Large intestine (tissue), 12 donors: ENCODE measurements at places on chromosomes 11 and 22.

GRCh38 chr22:24807284-24807950, 1.4 kb downstream of the SGSM1 start:
- DNase-seq, result peak; percentile 40

GRCh38 chr11:36467012-36467411, 43.1 kb downstream of the TRAF6 start:
- DNase-seq, result no peak

DNA sequence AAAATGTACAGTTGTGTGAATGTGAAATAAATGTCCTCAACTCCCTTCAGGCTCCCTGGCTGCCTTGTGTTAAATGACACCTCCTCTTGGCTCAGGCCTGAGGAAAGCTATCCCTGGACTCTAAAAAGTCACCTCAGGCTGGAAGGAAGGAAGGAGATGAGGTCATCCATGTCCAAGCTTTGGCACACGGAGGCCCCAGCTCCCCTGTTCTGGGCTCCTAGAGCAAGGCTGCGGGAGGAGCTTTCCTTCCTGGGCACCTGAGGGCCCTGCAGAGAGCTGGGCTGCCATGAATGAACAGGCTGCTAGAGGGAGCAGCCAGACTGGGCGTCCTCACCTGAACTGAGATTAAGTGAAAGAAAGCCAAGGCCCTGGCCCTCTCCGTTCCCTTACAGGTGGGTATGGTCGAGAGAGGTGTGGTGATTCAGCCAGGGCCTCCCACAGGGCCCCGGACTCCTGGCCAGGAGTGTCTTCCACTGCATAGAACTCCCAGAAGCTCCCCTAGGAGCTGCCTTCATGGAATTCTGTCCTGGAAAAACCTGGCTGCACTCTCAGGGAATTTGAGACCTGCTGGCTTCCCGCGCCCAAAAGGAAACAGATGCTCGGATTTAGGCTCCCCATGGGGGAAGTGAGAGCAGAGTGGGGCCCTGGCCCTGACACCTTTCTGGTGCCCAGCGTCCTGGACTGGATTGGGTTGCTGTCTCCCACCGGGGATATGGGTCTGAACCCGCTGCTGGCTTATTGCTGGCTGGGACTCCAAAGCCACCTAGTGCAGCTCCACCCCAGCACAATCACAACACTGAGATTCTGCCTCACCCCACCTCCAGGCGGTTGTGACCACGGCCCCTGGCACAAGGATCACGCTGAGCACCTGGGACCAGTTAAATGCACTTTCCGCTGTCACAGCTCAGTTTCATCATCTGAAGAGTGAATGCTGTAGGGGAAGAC, 22.2 kb downstream of the MYBPC3 start:
- peak; percentile 31 for DNase-seq

GRCh38 chr11:47383071-47383470, 4.7 kb upstream of the SPI1 start:
- DNase-seq, result no peak

- no peak for DNase-seq
These were observed 459.3 kb downstream of the BRD1 start for GRCh38 chr22:49368221-49368975.

GRCh38 chr11:43427971-43428370, 69.3 kb downstream of the TTC17 start:
- no peak for DNase-seq

GRCh38 chr11:59088162-59088561, 2.1 kb downstream of the GLYATL1B start:
- no peak for DNase-seq

GRCh38 chr22:20788627-20789344, 14.9 kb downstream of the SERPIND1 start:
- no peak for DNase-seq

- no peak for DNase-seq
These were observed 4.9 kb downstream of the TSKU start for GRCh38 chr11:76787911-76788596.

DNA sequence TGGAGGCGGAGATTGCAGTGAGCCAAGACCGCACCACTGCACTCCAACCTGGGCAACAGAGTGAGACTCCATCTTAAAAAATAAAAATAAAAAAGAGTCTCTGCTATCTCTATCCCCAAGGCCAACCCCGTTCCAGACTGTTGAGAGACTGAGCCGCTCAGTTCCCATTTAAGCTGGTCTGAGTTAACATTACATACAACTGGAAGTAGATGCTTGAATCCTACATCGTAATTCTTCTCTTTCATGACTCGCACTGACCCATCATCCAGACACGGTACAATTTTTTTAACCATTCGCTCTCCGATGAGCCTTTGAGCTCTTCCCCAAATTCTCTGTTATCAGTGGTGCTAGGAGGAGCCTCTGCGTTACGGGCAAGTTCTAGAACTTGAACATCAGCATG, 4.9 kb upstream of the CYTH4 start:
- DNase-seq, result no peak

DNA sequence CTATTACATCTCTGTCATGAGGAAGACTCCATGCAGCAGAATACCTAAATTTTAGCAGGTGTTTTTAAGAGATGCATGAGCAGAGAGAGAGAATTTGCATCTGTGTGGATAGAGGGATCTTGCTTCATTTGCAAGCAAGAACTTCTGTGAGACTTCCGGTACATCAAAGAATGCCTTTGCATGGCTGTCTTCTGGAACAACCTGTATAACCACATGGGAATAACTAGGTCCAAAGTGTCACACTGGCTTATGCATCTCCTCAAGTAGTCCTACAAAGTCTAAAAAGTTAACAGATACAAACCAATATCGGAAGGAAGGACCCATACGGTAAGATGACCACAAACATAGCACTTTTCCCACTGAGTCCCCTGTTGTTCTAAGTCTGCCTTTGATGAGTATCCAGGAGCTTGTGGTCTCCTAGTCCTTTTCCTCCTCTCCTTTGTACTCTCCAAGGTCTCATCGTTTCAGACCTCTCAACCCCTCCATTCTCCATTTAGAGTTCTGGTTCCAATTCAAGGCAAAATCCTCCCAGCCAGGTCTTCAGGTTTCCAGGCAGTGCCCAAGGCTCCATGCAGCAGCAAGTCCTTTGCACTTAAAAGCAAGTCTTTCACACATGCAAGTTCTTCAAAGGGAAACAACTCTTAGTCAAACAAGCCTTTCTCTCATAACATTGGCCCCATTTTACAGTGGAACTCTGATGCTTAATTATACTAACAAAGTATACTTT, 581.7 kb upstream of the ARHGAP42 start:
- no peak for DNase-seq

- no peak for DNase-seq
These were observed 3.6 kb upstream of the SLC15A3 start for GRCh38 chr11:60955571-60955970.

GRCh38 chr11:44178381-44178780, 82.9 kb downstream of the EXT2 start:
- no peak for DNase-seq

DNA sequence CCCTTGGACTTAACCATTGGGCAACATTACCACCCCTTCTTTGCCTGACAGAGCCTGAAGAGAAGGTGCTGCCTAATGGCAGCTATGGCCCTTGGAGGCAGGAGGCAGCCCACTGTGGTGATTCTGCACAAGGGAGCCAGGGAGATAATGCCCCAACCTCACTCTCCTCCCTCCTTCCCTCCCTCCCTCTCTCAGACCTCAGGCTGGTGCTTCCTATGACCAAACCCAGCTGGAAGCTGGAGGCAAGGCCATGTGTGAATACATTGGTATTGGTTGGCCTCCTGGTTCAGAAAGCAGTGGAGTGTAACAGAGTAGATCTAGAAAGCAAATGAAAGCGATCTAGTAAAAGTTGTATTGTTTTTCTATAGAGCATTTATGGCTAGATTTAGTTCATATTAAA, 233.1 kb downstream of the CSNK2A3 start:
- DNase-seq, result no peak

- DNase-seq, result peak; percentile 54
These were observed 14.7 kb downstream of the GGA1 start for GRCh38 chr22:37623075-37624016.

DNA sequence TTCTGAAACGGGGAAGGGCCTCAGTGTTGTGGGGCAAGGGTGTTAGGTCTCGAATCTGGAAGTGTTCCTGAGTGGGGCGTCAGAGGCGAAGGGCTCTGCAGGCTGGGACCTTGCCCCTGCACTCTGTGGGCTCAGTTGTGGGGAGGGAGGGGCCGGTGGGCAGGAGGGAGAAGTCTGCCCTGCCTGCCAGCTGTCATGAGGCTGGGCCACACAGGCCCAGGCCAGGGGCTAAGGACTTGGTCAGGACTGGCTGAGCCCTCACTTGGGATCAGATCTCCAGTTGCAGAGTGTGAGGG, at the start of gene CRACR2B:
TSS of gene CRACR2B (plus strand) at position 23 of the 296 bp plus-strand sequence. CDS start 689 bp downstream, outside the sequence.
- peak; percentile 92 for DNase-seq

GRCh38 chr11:111344032-111344431, 35.0 kb downstream of the POU2AF1 start:
- no peak for DNase-seq

DNA sequence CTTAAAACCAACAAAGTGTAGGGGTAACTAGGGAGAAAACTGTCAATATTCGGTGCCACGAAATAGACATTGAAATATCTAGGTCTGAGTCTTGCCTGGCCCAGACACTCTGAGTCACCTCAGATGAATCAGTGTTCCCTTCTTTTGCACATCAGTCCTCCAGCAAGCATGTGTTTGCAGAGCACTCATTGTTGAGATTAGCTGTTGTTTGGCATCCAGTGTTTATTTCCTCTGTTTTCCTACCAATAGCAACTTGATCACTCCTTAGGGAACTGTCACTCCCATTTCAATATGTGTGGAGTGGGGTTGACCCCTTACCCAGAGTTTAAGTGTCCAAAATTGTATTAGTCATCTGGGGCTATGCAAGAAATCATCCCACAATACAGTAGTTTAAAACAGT, 4.7 kb upstream of the ASCC2 start:
- DNase-seq, result no peak

DNA sequence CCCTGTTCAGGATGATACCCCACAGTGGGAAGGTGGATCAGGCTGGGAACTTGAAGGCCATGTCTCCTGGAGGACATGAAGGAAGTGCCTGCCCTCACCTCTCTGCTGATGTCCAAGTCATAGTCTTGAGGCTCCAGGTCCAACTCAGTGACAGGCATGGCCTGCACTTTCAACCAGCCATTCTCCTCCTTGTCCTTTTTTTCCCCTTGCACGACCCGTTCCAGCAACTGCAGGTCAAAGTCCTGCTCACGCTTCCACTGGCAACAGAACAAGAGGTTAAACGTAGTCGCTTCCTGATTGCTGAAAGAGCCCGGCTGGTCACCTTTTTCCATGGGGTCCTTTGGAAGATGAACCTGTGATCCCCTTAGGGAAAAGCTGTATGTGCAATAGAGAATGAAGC, 47.7 kb downstream of the C11orf58 start:
- peak; percentile 84 for DNase-seq

DNA sequence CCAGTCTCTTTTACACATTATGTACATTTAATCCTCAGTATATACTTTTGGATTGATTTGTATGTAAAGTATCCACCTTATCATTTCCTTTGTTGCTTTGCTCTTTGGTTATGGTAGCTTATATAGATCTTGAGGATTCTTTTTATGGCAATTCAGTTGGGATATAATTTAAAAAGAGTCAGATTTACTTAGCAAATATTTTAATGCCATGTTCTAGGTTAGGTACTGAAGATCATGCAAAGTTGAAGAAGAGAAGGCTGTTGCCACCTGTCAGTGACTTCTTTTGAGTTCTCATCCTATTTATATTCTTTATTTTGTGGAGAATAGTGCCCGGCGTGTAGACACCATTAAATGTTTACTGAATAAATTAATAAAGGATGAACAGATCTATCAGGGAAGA, 279.7 kb downstream of the TMEM135 start:
- DNase-seq, result no peak

- no peak for DNase-seq
These were observed 14.9 kb downstream of the SLC25A18 start for GRCh38 chr22:17578136-17578754.

DNA sequence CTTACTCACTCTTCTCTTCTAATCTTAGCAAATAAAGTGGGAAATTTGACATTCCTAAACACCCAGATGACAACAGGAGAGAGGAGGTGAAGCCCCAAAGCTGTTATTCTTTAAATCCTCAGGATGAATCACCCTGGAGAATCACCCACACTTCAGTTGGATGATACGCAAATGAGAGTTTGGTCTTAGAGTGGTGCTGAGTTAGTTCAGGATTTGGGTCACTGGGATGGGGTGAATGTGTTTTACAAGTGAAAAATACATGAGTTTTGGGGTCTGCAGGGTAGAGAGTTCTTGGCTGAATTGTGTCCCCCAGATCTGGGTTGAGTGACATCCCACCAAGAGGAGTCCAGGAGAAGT, 117.2 kb downstream of the GGTLC2 start:
- DNase-seq, result no peak

DNA sequence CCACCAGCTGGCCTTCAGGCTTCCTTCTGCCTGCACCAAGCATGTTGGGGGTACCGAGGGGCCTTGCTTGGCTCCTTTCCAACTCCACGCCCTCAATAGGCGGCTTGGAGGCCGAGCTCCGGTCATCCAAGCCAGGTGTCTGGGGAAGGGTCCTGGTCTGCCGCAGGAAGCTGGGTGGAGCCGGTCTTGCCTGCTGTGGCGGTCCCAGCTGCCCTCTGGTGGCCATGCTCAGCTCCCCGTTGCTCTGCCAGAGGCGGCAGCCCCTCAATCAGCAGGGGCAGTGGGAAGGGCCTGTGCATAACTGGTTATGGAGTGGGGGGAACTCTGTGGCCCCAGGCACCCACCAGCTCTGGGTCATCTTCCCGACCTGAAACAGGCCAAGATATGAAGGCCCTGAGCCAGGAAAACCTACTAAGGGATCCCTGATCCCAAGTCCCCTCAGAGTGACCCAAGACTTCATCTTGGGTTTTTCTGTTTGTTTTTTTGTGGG, 3.2 kb downstream of the ARVCF start:
- DNase-seq, result peak; percentile 37

GRCh38 chr22:37808294-37808657, 542 bp downstream of the GCAT start:
- DNase-seq, result no peak

- DNase-seq, result no peak
These were observed 2.2 kb downstream of the AP2A2 start for GRCh38 chr11:927871-928270.

DNA sequence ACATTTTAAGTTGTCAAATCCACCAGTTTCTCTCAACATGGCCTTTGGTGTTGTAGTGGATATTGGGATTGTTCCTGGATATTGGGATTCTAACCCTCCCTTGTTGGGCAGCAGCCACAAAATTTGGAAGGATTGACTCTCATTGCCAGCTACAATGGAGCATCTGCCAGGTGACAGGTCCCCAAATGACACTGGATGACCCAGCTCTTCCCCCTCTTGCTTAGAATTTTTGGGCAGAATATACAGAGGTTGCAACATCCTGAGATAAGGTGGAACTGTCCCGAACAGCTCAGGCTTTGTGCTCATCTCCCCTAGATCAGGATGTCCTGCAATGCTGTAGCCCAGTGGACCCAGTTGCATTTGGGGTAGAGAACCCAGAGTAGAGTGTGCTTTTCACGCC, 5.3 kb upstream of the TBC1D22A start:
- no peak for DNase-seq

GRCh38 chr11:84788220-84788619, 838.9 kb downstream of the DLG2 start:
- no peak for DNase-seq

GRCh38 chr11:122671400-122671891, 15.9 kb downstream of the UBASH3B start:
- DNase-seq, result no peak
